ENCODE measurements at places on chromosomes 4 and X. TPM values are rescaled to one million over a fixed set of nuclear protein-coding genes. Genes with fewer than 3 reads are reported as not detected.

GRCh38 chr4:73762409-73762808 is 22.0 kb downstream of the CXCL8 start:
- no peak for DNase-seq

DNA sequence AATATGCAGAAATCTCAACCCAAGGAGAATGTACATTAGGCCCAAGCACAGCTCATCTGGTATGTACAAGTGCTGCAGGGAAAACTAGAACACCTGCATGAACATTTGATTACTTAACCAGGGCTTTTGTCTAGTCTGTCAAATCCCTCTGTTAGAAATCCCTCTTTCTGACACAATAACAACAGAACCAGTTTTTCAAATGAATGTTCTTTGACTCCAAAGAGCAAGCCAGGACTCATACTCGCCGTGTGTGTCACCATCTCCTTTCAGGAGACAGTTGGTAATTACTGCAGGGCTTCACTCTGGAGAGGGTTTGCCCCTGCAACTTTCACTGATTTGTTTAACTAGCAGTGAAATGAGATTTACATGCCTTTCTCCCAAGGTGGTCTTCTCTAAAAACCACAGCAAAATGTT is 143.0 kb upstream of the FAM241A start:
- no peak for DNase-seq

Gene IL2RG
- 98.7 TPM for total RNA-seq

GRCh38 chr4:139243448-139244365 is 36.3 kb downstream of the MGARP start:
- DNase-seq, result no peak

- DNase-seq, result no peak
These were observed 268.7 kb downstream of the SLC39A8 start for GRCh38 chr4:102076622-102077021.

DNA sequence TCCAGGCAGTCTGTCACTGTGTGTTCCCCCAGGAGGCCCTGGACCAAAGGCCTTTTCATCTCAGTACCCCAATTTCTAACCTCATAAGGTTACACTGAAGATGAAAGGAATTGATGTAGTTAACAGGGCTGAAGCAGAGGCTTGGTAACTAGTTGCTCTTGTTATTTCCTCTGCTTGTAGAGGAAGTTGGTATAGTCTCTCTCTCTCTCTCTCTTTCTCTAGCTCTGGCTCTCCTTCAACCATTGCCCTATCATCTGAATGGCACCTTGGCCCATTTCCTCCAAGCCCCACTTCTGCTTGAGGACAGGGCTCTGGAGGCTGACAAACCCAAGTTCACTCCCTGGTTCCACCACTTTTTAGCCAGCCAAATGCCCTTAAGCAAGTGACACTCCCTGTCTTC is 96.1 kb downstream of the MAMLD1 start:
- no peak for DNase-seq

- DNase-seq, result no peak
These were observed 880.5 kb upstream of the POU3F4 start for GRCh38 chrX:82627568-82627967.

- DNase-seq, result no peak
These were observed 70.0 kb downstream of the EVC2 start for GRCh38 chr4:5638316-5638715.

Gene GC
- not detected for total RNA-seq

Gene EREG
- 5.0 TPM for total RNA-seq

DNA sequence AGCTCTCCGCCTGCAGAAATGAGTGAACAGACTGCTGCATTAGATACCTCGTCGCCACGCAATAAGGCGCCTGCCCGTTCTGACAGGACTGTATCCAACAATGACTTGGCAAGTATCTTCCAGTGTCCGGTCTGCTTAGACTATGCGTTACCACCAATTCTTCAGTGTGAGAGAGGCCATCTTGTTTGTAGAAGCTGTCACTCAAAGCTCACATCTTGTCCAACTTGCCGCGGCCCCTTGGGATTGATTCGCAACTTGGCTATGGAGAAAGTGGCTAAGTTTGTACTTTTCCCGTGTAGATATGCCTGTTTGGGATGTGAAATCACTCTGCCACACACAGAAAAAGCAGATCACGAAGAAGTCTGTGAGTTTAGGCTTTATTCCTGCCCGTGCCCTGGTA is 172.0 kb upstream of the MAGEB16 start:
- DNase-seq, result no peak

Gene MAMLD1
- total RNA-seq, result 0.92 TPM

DNA sequence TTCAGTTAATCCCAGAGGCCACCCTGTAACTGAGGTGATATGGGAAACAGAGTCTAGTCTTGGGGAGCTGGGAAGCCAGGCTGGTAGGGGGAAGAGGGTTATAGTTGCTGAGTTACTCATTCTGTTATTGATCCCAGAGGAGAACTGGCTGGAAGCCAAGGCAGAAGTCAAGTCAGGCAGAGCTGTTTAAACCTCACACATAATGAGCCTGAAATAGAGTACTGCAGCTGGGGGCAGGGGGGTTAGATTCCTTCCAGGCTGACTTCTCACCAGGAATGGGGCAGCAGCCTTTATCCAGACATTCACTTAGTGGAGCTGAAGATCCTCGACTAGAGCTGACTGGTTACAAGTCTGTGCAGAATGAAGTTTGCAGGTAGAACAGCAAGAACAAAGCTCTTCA is 144.9 kb downstream of the C4orf33 start:
- no peak for DNase-seq

DNA sequence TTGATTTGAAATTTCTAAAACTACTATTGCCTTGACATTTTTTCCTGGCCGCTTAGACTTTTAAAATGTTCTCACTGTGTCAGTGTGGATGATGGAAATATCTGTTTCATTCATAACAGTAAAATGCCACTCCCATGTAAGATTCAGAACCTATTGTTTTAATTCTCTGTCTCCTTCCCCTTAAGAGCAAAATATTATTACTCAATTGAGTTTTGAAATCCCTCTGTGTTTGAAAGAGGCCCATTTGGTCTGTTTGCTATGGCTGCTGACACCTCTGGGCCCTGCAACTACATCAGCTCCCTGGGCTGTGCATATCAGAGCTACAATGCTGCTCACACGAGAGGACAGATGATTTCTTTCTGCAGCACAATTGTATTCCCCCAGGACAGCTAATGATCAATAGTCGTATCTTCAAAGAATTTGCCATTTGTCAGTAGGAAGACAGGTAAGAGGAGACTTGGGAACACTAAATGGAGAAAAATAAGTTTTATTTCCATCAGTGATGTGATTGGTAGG is 388.0 kb upstream of the GALNT7 start:
- no peak for DNase-seq
